Hypothalamus (tissue), 51 donors: ENCODE measurements at places on chromosomes 12 and 14.
A peak's percentile ranks its signal among the peaks of the same experiment; 100 is the strongest.

GRCh38 chr14:44803239-44803905, 158.4 kb downstream of the KLHL28 start:
- DNase-seq: no peak

- DNase-seq: no peak
Observed at GRCh38 chr12:102592134-102592533, 111.8 kb upstream of the IGF1 start.

GRCh38 chr14:21203470-21204166, 47.8 kb upstream of the OR5AU1 start:
- no peak for DNase-seq

DNA sequence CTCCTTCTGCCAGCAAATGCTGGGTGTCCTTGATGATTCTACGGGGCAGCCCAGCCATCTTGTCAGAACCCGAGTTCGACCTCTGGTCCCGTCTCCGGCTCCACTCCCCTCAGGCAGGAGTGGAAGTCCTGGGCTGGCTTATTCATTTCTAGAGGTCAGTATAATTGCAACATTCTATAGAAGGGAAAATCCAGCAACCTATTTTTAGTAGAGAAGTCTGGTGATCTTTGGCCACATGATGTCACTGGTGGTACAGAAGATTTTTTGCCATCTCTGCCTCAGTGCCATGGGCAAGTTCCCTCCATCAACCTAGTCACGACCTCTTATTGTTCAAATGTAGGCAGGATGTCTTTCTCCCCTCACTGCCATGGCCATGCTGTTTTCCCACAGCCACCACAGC, 22.4 kb downstream of the OR10G2 start:
- no peak for DNase-seq

DNA sequence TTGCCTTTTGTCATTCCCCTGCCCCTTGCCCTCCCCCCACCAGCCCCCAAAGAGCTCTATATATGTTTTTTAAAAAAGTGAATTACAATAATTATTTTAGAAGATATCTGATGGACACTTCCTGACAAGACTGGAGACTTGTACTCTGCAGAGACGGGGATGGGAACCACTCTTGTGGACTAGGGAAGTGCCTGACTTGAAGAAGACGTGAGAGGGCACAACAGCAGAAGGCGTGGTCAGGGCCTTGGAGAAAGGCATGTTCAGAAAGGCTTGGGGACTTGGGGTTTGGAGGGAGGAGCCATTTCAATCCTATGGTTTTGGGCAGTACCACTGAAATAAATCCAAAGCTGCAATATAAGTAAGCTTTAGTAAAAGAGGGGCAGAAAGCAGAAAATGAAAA, 154.7 kb downstream of the APAF1 start:
- no peak for DNase-seq

DNA sequence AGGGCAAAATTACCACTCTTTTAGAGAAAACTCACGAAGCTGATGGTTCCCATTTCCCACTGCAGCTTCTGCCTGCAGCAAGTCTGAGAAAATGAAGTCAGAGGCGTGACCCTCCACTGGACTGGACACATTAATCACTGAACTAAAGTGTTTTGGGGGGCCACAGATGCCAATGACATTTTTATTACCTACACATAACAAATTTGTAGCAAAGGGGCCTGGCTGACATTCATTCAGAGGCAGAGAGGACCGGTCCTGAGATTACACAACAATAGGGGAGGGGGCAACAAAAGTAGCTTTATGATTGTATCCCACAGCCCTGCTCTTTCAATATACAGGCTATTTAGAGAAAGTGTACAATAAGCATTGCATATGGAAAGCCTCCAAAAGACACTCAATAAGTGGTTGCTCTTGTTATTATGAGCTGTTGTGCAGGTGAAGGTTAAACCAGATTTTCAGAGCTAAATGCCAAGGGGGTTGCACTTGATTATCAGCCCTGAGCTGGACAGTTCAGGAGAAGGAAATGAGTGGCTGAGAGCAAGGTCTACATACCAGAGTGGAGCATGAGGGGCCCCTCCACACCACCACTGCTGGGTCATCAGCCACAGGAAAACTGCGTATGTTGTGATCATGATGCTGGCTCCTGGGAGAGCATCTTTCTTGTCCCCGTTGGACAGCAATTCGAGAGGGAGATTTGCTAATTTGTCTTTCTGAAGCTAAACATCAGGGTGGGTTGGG, 41.5 kb upstream of the CCDC60 start:
- no peak for DNase-seq

GRCh38 chr14:57139173-57139572, 129.5 kb downstream of the EXOC5 start:
- DNase-seq: no peak

GRCh38 chr12:27505109-27505508, 18.9 kb upstream of the PPFIBP1 start:
- no peak for DNase-seq

GRCh38 chr14:55874785-55875184, 243.4 kb upstream of the PELI2 start:
- no peak for DNase-seq

- no peak for DNase-seq
Observed at GRCh38 chr12:104337030-104337558, 33.6 kb downstream of the EID3 start.

GRCh38 chr14:64410084-64410774, 22.1 kb downstream of the MTHFD1 start:
- DNase-seq: no peak

- DNase-seq: no peak
Observed at GRCh38 chr14:38205949-38206665, 1.6 kb upstream of the SSTR1 start.

GRCh38 chr14:68806526-68807147, 13.8 kb upstream of the ZFP36L1 start:
- no peak for DNase-seq

GRCh38 chr14:92473969-92474535, 39.5 kb upstream of the RIN3 start:
- DNase-seq: no peak

GRCh38 chr12:50641566-50641965, 122.3 kb upstream of the ATF1 start:
- DNase-seq: no peak

DNA sequence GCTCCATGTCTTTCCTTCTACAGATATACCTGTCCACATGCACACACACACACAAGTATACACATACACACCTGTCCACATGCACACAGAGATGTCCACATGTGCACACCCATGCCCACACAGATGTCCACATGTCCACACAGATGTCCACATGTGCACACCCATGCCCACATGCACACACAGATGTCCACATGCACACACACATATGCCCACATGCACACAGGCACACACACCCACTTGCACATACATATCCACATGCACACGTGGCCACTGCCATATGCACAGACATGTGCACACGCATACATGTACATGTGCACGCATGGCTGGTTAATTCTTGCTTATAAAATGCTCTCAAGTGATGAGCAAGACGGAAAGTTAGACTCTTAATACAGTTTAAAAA, 32.2 kb downstream of the ELK3 start:
- DNase-seq: no peak

DNA sequence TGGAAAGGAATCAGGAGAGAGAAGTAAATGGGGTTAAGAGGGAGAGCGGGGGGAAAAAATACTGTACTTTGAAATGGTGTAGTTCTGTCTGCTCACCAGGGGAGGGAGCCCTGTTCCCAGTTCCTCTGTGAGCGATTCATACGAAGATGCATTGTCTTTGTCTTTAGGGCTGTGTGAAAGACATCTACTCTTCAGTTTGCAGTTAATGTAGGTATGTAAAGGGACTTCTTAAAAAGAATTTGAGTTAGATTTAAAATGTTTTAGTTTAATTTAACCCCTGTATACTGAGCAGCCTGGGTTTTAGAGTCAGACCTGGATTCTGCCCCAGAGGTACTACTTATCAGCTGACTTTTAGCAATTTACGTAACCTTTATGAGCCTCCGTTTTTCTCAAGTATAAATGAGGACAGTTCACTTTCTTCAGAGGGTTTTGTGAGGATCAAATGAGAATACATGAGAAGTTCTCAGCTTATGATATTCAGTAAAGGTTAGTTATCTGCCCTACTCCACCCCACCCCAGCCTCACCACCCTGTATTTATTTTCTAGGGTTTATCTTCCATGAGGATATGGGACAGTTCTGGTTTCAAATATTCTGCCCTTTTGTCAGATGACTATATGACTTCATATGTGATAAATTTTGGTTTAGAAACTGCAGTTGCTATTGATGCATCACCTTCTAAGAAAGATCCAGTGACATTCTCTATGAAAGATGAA, 82.5 kb upstream of the EVL start:
- DNase-seq: peak; percentile 24
